ENCODE measurements at places on chromosomes 6 and 20. TPM values are rescaled to one million over a fixed set of nuclear protein-coding genes. Genes with fewer than 3 reads are reported as not detected.

Gene PRICKLE4
- total RNA-seq: 0.67 TPM

Gene PPP1R16B
- total RNA-seq: 144 TPM

Gene C20orf144
- total RNA-seq: 0.11 TPM

Gene PM20D2
- 23.2 TPM for total RNA-seq

Gene NOX3
- total RNA-seq: not detected

Gene PXMP4
- total RNA-seq: 7.1 TPM

Gene FAXC
- 0.07 TPM for total RNA-seq

Gene CFB
- 4.0 TPM for total RNA-seq

Gene PDSS2
- 7.3 TPM for total RNA-seq

Gene ARHGAP40
- total RNA-seq: 0.04 TPM

Gene HNF4A
- total RNA-seq: not detected

Gene TMC2
- total RNA-seq: not detected

Gene SSTR4
- total RNA-seq: not detected
